ENCODE measurements at places on chromosomes 5 and 9.

DNA sequence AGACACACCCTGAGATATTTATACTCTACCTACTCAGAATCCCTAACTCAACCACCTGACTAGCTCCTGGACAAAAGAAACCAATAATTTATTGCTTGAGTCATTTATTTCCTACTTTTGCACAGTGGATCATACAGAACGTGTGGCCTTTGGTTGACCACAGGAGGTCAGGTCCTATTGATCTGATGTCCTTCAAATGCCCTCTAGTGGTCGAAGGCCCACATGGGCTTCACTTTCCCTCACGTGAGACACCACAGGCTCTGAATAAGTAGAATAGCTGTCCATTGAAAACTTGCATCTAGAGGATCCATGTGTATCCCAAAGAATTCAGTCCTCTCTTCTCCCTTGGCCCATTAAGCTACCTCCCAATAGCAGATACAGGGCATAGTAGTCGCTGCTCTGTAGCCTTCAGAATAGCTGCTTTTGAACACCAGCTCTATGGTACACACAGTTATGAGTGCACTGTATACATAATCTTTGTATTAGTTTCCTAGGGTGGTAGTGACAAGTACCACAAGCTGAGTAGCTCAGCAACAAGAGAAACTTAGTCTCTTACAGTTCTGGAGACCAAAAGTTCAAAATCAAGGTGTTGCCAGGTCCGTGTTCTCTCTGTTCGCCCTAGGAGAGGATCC, 177.6 kb upstream of the SMARCA2 start:
- DNase-seq: peak; percentile 48

GRCh38 chr9:126055381-126055985, 271.1 kb upstream of the MVB12B start:
- no peak for DNase-seq

DNA sequence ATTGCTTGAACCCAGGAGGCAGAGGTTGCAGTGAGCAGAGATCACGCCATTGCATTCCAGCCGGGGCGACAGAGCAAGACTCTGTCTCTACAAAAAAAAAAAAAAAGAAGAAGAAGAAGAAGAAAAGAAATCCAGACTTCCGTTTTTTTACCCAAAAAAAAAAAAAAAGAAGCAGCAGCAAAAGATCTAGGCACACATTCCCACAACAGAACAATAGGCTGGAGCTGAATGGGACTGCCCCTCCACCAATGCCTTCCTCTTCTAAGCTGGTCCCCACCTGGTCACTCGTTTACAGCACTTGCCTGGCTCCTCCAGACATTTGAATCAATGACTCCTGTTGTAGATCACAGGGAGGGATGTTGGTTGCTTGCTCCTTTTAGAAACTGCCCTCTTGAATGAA, 1.6 kb upstream of the LMAN2 start:
- no peak for DNase-seq

DNA sequence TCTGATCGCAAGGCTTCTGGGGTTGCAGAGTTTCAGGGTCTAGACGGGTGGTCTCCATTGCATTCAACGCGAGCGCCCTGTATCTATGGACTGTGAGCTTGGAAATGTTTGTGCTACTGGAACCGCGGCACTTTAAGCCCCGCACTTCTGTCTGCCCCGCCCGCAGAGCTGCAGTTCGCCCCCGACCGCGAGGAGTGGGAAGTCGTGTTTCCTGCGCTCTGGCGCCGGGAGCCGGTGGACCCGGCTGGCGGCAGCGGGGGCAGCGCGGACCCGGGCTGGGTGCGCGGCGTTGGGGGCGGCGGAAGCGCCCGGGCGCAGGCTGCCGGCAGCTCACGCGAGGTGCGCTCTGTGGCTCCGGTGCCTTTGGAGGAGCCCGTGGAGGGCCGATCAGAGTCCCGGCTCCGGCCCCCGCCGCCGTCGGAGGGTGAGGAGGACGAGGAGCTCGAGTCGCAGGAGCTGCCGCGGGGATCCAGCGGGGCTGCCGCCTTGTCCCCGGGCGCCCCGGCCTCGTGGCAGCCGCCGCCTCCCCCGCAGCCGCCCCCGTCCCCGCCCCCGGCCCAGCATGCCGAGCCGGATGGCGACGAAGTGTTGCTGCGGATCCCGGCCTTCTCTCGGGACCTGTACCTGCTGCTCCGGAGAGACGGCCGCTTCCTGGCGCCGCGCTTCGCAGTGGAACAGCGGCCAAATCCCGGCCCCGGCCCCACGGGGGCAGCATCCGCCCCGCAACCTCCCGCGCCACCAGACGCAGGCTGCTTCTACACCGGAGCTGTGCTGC, 1.0 kb downstream of the ADAMTS19 start:
- peak; percentile 27 for DNase-seq
